Stimulated activated CD4-positive, alpha-beta T cell treated with anti-CD3 and anti-CD28 coated beads, TNF-alpha, amount 100 ng/mL, for 1 hour (primary cell): ENCODE measurements at places on chromosomes 6 and 20.

GRCh38 chr6:139903411-139904157 lies 529.1 kb upstream of the CITED2 start:
- no peak for DNase-seq

DNA sequence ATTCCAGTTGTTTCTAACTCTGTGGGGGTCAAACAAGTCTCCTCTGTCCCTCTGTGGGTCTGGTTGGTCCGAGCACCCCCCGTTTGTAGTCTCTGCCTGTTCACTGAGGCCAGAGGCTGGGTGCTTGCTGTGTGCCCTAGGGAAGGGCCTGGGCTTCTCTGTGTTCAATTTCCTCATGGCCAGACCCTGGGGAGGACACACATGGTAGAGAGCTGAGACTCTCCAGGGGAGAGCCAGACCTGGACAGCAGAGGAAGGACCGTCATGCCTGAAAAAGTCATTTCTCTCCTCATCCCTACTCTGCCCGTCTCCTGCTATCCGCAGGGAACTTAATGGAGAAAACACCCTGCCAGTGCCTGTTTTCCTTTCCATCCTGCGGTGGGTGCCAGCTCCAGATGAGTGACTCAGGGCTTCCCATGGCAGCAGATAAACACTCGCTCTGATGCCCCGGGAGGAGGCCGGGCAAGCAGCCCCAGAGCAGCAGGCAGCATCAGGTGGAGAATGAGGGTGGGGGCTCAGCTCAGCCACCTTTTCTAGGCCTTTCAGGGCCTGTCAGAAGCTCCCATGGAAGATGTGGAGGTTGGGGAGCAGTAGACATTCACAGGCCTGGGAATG lies 51.9 kb downstream of the SNAI1 start:
- no peak for DNase-seq

- DNase-seq: no peak
Measured at GRCh38 chr6:131197716-131198115, 62.4 kb downstream of the AKAP7 start.

- DNase-seq: no peak
Measured at GRCh38 chr20:53902968-53903651, 167.3 kb downstream of the BCAS1 start.

GRCh38 chr20:44326391-44327159 lies 10.3 kb upstream of the R3HDML start:
- DNase-seq: no peak

- no peak for DNase-seq
Measured at GRCh38 chr6:167550941-167551627, 226.2 kb downstream of the TTLL2 start.

DNA sequence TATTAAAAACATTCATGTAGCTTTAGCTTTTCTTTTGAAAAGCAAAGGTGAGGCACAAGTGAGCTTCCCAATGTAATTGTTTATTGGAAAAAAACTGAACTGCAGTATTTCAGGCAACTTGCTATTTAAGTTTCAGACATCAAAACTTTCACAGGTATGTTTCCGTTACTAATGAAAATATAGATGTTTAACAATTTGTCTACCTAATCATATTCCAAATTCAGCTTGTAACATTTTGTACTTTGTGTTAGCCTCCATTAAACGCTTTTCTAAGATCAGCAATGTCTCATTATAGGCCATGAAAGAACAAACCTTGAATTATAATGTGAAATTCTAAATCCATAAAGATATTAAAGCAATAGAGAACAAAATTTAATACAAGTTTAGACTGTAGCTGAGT lies 69.5 kb downstream of the AHI1 start:
- no peak for DNase-seq

- DNase-seq: no peak
Measured at GRCh38 chr6:102356170-102356569, 962.7 kb downstream of the GRIK2 start.

DNA sequence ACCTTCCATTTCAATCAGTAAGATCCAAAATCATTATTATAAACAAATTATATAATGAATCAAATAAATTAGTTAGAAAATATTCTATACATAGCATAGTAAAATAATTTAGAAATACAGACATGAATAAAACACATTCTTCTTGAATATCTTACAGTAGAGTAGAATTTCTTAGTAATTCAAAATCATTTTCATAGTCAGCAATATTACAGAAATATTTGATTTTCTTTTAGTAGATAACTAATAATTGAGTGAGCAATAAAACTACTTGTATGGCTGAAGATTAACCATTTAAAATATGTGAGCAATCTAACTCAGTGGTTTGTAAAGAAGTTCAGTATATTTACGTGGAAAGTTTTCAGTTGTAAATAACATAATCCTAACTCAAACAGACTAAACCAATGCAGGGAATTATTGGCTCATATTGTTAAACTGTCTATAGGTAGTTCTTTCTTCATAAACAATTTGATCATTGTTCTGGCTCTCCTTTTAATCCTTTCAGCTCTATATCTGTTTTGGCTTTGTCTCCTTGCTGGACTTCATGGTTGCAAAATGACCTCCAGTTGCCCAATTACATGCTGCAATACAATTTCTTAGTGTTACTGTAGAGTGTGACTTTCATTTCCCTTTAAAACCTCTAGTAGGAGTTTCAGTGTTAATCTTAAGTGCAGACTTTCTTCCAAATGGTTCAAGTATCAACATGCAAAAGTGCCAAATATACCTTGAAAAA lies 307.5 kb downstream of the EYS start:
- DNase-seq: no peak

GRCh38 chr6:139398658-139399057 lies 24.2 kb upstream of the CITED2 start:
- DNase-seq: no peak

DNA sequence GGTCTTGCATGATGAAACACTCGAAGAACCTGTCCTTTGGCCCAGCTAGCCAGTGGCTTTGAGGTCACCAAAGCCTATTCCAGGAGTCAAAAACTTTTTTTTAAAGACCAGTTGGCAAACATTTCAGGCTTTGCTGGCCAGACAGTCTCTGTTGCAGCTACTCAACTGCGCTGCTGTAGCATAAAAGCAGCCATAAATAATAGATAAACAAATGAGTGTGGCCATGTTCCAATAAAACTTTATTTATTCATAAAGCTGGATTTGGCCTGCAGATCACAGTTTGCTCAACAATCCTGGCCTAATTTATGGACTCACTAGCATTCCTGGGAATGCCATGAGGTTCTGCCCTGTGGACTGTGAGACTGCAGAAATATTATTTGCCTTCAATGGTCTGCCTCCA lies 68.8 kb upstream of the LTV1 start:
- DNase-seq: no peak

DNA sequence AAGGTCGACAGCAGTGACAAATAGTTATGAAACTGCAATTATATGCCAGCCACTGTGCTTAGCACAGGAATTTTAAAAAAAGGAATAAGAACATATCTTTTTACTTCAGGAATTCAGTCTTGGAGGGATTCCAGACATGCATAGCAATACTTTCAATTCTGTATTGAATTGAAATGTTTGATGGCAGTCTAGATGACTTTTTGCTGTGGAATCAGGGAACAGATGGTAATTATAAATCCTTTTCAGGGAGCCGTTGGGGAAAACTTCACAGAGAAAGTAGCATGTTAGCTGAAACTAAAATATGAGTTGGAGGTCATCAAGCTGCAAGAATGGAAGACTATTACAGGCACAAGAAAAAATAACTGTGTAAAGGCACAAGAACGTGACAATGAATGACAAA lies 74.8 kb downstream of the IMPG1 start:
- DNase-seq: no peak

GRCh38 chr6:79605061-79605460 lies 26.1 kb upstream of the SH3BGRL2 start:
- DNase-seq: no peak

DNA sequence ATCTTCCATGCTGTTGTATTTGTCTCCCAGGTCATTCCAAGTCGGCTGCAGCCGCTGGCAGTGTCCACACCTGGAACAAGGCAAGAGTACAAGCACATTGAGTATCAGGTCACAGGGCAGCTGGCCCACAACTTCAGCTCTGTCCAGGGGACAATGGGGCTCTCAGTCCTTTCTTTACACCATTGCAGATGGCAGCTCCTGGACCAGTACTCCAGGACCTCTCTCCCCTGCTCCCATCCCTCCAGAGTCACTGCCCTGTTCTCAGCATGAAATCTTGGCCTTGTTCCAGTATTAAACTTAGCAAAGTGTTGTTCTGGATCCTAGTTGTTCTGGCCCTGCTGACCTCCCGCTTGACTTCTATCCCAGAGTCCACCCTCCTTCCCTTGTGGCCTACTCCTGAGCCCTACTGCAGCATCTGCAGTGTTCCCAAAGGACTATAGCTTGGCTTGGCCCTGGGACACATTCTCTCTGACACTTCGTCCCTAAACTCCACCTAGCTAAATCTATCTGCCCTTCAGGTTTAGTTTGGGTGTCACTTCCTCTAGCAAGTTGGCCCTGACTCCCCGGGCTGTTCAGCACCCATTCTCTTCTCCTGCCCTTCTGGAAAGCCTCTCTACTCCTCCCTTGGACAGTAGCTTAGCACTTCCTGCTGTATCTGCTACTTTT lies 5.8 kb downstream of the TXNDC5 start:
- DNase-seq: no peak

- no peak for DNase-seq
Measured at GRCh38 chr20:15406072-15406471, 1068.7 kb upstream of the FLRT3 start.

GRCh38 chr6:134295953-134296553 lies 21.9 kb downstream of the SGK1 start:
- no peak for DNase-seq

DNA sequence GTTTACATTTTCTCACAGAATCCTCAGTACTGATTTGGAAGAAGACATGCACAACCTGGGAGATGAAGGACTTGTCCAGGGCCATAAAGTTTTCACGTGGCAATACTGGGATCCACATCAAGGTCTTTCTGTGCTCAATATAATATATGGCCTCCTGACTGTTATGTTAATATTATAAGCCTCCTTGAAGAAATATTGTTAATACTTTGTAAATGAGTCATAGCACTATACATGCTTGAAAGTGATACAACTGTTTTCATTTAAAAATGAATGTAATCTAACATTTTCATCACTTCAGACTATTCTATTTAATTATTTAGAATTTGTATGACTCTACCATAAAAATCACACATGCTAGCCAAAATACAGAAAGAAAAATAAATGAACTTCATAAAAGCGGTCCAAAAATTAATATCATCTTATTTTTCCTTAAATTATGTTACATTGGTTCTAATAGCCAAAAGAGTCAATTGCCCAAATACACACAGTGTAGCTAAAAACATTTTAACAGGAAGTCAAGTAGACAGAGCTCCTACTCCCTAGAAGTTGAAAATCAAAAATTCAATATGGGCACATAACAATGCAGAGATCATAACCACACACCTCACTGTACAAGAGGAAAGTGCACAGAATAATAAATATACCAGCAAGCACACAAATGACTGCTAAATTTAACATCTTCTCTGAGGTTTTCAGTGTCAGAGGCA lies 188.0 kb upstream of the HDDC2 start:
- no peak for DNase-seq

- no peak for DNase-seq
Measured at GRCh38 chr6:90135667-90136066, 161.0 kb downstream of the BACH2 start.

GRCh38 chr6:140480852-140481251 lies 1106.4 kb upstream of the CITED2 start:
- DNase-seq: no peak

GRCh38 chr6:36915599-36915998 lies 29.8 kb downstream of the C6orf89 start:
- DNase-seq: no peak

GRCh38 chr6:140590641-140591040 lies 1216.2 kb upstream of the CITED2 start:
- no peak for DNase-seq

DNA sequence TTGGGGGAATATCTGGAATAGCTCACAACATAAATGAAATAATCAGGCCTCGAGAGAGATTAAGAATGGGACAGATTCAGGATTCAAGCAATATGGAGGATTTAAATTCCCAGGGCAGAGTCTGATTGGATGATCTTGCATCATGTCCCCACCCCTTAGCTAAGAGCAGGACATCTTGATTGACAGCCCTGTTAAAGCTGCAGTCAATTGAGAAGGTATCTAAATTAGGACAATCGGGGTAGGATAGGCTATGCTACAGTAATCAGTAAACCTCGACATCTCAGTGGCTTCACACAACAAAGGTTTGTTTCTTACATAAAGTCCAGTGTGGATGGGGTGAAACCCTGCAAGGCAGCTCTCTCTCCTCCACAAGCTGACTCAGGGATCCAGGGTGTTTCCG lies 109.5 kb downstream of the EYA2 start:
- no peak for DNase-seq

- DNase-seq: no peak
Measured at GRCh38 chr6:19268117-19268516, 569.1 kb upstream of the ID4 start.

DNA sequence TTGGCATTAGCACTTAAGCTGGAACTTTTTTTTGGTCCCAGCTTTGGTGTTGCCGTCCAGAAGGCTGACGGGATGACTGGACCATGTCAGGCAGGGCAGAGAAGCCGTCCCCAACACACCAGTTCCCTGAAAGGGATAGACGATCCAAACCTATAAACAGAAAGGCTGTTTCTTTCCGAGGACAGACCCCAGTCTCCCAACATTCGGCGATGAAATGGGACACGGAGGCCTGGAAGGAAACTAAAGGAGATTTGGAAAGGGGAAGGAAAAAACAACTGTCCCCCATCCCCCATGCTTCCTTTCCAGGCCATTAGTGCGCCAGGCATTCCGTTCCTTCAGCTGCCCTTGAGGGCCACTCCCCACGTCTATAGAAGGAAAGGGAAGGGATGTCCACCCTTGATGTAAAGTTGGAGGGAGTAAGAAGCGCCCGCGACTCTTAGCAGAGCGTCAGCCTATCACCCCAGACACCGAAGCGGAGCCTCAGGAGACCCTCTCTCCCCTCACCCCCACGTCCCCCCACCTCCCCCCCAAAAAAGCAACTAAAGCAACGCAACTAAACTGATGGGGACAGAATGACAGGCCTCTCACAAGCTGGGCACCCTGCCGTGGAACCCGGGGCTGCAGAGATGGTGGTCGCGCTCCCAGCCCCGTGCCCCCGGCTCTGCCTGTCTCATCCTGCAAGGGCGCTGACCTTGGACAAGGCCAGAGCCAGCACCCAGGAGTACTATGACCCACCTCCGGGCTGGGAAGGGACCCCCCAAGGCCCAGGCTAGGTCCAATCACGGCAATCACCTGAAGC lies 638 bp downstream of the BLCAP start:
- DNase-seq: no peak

DNA sequence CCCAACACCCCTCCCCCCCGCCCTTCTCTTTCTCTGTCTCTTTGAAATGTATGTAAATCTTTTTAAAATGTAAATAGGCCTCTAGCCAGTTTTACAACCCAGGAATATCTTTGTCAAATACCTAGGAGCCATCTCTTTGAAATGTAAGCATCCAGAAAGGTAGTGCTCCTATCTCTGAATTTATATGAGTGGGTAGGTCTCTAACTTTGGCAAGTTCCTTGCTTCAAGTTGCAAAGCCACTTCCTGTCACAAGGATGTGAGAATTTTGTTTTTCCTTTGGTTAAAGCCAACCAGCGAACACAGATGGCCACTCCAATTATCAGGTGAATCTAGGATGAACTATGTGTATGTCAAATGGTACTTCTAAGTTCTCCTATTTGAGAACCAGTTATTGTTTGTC lies 6.2 kb upstream of the DEFB132 start:
- no peak for DNase-seq

- DNase-seq: no peak
Measured at GRCh38 chr6:13434777-13435176, 52.6 kb downstream of the GFOD1 start.

- no peak for DNase-seq
Measured at GRCh38 chr6:56381801-56382251, 134.4 kb upstream of the COL21A1 start.

- no peak for DNase-seq
Measured at GRCh38 chr6:136024711-136025110, 173.2 kb downstream of the PDE7B start.
